Progenitor cell of endocrine pancreas (in vitro differentiated cells): ENCODE measurements at places on chromosomes 1 and 21.

GRCh38 chr1:237340892-237341291 lies 298.9 kb downstream of the RYR2 start:
- DNase-seq = no peak

- no peak for DNase-seq
These were observed 58.5 kb downstream of the KIF26B start for GRCh38 chr1:245213066-245213831.

- no peak for DNase-seq
These were observed 16.0 kb upstream of the TBX15 start for GRCh38 chr1:119004129-119004527.

GRCh38 chr1:67749263-67749843 lies 64.4 kb downstream of the GADD45A start:
- DNase-seq = no peak

GRCh38 chr1:14968251-14968851 lies 185.2 kb upstream of the TMEM51 start:
- DNase-seq = no peak

GRCh38 chr1:184461321-184461720 lies 74.5 kb downstream of the C1orf21 start:
- DNase-seq = no peak

GRCh38 chr1:228753287-228753686 lies 18.0 kb downstream of the RHOU start:
- no peak for DNase-seq

DNA sequence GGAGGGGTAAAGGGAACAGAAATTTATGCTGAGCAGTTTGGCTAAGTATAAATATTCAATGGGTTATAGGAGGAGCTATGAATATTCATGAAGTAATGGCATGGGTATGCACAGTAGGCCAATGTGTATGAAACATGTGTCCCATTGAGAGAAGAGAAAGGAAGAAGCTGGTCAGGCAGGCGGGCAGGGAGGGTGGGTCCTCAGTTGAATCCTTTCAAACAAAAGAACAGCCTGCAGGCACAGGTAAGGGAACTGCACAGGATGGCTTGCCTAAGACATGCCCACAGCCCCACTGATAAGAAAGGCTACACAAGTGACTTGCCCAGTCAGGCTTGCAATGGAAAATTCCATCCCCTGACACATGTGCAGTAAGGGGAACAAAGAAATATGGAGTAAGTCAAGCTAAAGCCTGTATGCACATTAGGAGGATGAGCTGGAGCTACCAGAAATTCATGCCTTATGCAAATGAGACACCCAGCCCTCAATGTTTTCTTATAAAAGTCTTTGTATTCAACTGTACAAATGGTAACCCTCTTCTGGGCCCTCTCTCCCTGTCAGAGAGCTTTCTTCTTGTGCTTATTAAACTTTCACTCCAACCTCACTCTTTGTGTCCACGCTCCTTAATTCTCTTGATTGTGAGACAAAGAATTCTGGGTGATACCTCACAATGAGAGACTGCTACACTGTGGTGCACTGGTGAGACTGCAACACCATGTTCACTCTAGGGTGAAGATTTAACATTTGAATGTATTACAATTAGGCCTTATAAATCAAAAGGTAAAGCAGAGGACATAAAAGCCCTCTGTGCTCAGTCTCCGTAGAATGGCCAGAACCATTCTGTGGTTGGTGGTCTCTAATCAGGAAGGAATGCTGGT lies 96.5 kb downstream of the ATP1B1 start:
- no peak for DNase-seq

DNA sequence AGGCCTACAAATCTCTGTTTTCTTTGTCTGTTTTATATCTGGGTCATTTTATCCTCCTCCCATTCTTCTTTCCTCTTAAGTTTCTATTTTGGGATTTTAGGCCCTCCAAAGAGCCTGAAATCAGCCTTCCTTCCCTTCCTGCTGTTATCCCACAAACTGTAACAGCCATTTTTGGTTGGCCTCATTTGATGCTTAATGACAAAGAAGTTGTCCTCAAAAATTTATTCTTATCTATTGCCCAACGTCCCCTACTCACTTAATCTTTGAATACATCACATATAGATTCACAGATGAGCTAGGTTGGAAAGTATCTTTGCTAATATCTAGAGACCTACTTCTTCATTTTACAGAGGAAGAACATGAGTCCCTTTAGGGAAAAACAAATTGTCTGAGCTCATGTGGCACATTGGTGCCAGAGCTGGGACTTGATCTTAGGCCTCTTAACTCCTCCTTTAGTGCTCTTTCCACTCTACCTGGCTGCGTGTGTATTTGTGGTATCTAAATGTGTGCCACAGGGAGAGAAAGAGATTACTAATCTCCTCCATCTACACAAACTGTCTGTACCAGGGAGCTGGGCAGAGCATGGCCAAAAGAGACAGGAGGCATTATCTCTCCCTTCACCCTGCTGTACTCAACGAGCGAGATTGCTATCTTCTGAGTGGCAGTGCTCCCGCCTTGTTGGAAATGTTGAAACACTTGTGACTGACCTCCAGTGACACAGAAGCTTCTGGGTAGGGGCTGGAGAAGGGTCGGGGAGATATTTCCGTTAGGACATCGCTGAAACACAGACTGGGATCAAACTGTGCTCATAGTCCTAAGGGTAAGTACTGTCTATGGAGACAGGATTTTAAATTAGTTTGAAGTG lies 30.1 kb downstream of the RHEX start:
- DNase-seq = no peak

- DNase-seq = no peak
These were observed 9.5 kb downstream of the TRAF5 start for GRCh38 chr1:211336161-211336560.

GRCh38 chr1:70290218-70290617 lies 64.3 kb downstream of the ANKRD13C start:
- no peak for DNase-seq
